ENCODE measurements at places on chromosomes 3 and 15. TPM values are rescaled to one million over a fixed set of nuclear protein-coding genes. Genes with fewer than 3 reads are reported as not detected.

- no peak for DNase-seq
Observed at GRCh38 chr3:114307832-114308231, 14.0 kb downstream of the TIGIT start.

DNA sequence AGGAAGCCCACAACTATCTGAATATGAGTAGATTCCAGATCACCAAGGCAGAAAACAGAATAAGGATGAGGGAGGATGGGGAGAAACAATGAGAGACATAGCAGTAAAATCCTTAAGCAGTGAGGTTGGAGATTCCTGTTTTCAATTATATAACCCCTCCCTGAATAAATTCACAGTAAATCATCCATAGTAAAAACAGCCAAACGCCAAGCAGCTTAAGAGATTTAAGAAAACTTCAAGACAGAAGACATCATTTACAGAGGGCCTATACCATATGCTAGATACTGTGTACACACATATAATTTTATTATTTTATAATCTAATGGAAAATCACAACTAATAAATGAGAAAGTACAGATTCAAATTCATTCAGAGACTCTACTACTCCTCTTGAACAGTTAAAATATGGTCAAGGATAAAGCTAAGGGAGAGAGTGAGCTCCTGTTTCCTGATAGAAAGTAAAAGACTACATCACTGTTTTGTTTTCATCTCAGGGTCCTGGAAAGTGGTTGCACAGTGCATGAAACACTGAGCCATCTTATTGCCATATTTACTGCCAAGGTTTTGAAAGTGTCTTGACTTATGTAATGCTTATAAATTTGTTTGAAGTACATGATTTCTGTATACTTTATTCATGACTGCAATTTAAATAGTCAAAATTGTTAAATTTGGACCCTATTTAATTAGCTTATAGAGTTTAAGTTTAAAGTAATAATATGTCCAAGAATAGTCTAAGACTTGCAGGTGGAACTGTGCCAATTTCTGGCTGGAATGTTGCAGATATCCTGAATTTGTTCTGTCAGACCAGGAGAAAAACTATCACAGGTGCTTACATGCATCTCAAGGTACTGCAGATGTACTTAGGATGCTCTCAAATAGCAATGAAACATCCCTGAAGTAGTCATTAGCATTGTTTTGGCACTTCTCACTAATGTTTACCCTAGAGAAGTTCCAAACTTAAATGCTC lies 141.4 kb downstream of the TBL1XR1 start:
- no peak for DNase-seq

- DNase-seq = no peak
Observed at GRCh38 chr3:48423883-48424695, 5.8 kb downstream of the PLXNB1 start.

DNA sequence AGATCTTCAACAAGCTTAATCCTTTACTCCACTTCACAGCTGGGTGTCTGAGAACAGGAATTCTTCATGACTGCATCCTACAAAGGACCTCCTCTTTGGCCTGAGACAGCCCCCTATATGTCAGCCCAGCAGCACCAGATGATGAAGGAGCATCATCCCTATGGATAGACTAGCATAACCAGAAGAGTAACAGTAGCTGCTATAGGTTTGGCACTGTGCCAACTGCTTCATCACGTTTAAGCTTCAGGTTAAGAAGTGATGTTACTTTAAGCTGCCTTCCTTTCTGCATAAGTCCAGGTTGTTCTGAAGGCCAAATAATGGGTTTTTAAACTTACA lies 50.6 kb downstream of the CMSS1 start:
- DNase-seq = peak; percentile 39

DNA sequence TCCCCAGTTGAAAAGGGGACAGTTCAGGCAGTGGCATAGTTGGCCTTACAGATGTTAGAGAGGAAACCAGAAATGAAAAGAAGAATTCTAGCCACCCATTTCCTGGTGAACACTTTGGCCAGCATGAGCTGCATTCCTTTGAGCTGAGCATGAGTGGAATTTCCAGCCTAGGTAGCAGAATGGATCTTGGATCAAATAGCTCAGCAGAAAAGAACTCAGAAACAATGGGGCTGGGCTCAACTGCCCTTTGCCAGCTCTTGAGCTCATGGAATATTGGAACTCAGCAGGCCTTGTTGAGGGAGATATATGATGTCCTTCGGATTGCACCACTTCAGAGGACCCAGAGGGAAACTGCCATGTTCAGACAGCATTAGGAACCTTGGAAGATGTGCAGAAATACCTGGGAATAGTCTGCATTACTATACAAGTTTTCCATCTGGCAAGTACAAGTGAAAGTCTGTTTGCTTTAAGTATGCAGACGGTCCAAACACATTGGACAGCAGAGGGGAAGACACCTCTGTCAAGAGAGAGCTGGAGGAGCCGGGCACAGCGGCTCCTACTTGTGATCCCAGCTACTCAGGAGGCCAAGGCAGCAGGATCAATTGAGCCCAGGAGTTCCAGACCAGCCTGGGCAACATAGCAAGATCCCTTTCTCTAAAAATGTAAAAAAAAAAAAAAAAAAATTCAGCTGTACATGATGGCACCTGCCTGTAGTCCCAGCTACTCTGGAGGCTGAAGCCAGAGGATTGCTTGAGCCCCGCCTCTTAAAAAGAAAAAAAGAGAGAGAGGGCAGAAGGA lies 3.1 kb upstream of the CDV3 start:
- DNase-seq = peak; percentile 53

DNA sequence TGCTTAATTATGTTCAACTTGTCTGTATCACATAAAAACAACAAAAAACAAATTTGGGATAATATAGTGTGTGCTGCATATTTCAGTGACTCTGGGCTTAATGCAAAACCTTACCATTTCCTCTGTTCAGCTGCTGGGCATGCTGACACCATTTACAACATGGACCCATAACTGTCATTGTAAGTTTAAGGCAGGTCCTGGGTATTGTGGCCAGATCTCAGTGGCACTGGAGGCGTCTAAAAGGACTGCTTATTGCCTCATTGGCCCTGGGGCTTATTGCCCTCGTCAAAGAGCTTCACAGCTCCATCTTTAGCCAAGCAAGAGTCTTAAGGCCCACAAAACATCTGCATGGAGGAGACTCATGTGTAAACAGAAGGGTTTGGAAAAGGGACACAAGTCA lies 390.2 kb downstream of the NR2F2 start:
- no peak for DNase-seq

GRCh38 chr3:100261485-100261903 lies 702 bp downstream of the TBC1D23 start:
- no peak for DNase-seq

GRCh38 chr3:66372681-66373350 lies 128.0 kb downstream of the LRIG1 start:
- DNase-seq = no peak

- peak; percentile 90 for DNase-seq
Observed at GRCh38 chr3:86995537-86995936, 4.6 kb upstream of the VGLL3 start.

DNA sequence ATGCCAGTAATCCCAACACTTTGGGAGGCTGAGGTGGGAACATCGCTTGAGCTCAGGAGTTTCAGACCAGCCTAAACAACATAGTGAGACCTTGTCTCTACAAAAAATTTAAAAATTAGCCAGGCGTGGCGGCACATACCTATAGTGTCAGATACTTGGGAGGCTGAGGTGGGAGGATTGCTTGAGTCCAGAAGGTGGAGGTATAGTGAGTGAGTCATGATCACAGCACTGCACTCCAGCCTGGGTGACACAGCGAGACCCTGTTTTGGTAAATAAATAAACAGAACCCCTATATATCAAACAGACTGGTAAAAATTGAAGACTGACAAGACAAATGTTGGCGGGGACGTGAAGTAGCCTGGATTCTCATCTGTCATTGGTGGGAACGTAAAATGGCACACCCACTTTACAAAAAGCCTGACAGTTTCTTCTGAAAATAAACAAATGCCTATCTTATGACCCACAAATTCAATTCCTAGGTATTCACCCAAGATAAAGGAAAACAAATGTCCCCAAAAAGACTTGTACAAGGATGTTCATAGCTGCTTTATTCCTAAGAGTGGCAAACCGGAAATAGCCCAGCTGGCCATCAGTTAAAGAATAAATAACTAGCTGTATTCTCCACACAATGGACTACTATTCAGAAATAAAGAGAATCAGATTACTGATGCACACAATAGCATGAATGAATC lies 47.0 kb upstream of the GK5 start:
- DNase-seq = no peak

GRCh38 chr3:182142928-182143327 lies 431.2 kb downstream of the SOX2 start:
- no peak for DNase-seq

GRCh38 chr3:9013782-9014563 lies 50.7 kb upstream of the RAD18 start:
- DNase-seq = no peak

- no peak for DNase-seq
Observed at GRCh38 chr3:23422517-23422851, 219.4 kb downstream of the UBE2E2 start.

DNA sequence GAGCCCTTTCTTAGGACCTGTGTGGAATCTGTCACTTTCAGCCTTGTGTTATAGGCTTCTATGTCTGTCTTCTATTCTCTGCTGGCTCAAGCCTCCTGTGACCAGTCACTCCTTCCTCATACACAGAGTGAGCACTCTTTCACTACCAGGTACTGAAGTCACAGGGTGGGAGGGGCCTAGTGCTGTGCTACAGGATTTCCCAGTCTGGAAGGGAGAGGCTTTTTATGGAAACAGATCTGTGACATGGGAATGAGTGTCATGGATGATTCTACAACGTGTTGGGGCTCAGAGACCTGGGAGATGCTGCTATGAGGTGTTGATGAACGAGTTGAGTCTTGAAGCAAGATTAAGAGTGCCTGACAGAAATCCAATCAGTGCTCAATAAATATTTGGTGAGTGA lies 100.5 kb downstream of the PDCD6IP start:
- DNase-seq = no peak

BCL2A1 gene
- total RNA-seq = not detected

EHHADH gene
- total RNA-seq = 3.2 TPM

CLDN11 gene
- total RNA-seq = not detected

EEF1AKMT4 gene
- 4.9 TPM for total RNA-seq

SAMD7 gene
- total RNA-seq = not detected

TERC gene
- 2.9 TPM for total RNA-seq

EPHA3 gene
- total RNA-seq = not detected

Measured in MCF 10A (cell line).